Upper lobe of right lung (tissue), 1 donor: ENCODE measurements at places on chromosomes 1 and 21.

DNA sequence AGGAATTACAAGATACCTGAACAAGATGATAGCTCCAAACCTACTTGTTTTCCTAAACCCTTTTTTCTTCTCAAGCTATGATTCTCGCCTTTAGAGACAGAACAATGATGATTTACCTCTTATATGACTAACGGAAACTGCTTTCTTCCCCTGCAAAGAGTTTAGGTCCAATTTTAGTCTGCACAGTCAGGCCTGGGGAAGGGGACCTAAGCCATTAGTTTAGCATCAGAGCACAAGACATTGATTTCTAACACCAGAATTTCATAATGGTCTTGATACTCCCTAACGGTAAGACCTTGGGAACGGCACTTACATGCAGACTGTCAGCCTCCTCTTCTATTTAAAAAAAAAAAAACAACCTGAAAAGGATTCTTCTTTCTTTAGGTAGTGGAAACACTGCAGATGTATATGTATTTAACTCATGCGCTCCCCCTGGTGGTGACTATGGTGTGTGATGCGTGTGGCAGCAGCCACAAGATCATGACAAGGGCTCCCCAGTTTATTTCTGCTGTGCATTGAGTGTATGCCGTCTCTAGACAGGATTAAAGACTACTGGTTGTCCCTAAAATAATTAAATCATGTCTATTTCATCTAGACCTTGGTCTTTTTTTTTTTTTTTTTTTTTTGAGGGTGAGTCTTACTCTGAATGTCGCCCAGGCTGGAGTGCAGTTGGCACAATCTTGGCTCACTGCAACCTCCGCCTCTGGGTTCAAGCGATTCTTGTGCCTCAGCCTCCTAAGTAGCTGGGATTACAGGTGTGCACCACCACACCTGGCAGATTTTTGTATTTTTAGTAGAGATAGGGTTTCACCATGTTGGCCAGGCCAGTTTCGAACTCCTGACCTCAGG, 37.3 kb upstream of the TMEM222 start:
- DNase-seq: peak; percentile 84
- no peaks in the 10 kb centered on the region for H3K4me1 ChIP-seq
- H3K4me3 ChIP-seq: no peak overlapping the region
- no peaks in the 10 kb centered on the region for H3K27me3 ChIP-seq

DNA sequence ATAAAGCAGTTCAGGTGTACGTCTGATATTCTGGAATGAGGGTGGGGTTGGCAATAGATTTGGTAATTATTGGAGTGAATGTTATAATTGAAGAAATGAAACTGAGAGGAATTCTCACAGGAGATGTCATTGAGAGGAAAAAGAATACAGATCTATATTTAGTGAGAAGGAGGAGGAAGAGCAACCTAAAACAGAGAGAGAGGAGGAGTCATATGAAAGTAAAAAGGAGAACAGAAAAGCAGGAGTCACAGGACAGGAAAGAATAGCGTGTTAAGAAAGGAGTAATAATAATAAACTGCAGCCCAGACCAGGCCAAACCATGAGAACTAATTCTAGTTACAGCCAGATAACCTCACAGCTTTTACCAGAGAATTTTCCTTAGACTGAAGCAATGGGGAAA, 62.7 kb upstream of the MROH9 start:
- H3K4me1 ChIP-seq: peaks cover 5% of the 10 kb centered on the region
- no peak for DNase-seq
- no peaks in the 10 kb centered on the region for H3K27me3 ChIP-seq

DNA sequence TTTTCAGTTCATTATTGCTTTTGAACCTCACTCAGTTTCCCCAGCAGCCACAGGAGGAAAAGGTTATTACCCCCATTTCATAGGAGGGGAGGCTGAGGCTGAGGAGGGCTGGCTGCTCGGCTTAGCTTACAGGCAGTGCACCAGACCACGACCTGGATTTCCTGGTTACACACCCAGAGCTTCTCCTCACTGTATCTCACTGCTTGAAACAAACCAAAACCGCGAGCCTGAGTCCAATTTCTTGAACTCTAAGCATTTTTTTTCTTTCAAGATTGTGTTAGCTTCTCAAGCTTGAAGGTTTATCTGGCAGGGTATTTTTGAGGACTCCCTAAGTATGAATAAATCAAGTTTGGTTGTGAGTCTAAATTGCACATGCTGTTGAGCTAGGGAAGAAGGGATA, 188.9 kb upstream of the EDN2 start:
- DNase-seq: peak; percentile 21
- H3K4me1 ChIP-seq: peaks cover 8% of the 10 kb centered on the region
- H3K4me3 ChIP-seq: no peak overlapping the region
- H3K27ac ChIP-seq: no peak overlapping the region
- no peaks in the 10 kb centered on the region for H3K27me3 ChIP-seq

DNA sequence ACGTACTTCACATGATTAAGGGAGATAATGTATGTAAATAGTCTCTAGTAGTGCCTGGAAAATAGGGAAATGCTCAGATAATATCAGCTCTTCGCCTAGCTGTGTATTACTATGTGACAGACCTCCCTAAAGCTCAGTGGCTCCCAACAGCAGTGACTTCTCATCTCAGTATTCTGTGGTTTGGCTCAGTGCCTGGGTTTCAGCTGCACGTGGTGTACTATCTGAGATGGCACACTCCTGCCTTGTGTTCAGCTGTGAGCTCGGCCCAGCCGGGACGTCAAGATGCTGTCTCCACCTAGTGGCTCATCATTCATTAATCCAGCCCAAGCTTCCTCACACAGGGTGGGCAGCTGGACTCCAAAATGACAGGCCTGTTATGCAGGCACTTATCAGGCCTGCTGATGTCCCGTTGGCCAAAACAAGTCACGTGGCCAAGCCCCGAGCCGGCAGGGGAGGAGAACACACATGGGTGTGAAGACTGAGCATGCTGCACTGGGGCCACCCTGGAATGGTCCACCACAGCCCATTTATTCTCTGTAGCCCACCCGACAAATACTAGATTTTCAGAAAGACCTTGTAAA, 17.8 kb downstream of the SLFNL1 start:
- no peak overlapping the region for H3K27ac ChIP-seq
- peaks cover 16% of the 10 kb centered on the region for H3K4me1 ChIP-seq
- H3K36me3 ChIP-seq: peaks cover 74% of the 10 kb centered on the region
- no peaks in the 10 kb centered on the region for H3K27me3 ChIP-seq
- no peak overlapping the region for H3K4me3 ChIP-seq
- peak; percentile 88 for DNase-seq

DNA sequence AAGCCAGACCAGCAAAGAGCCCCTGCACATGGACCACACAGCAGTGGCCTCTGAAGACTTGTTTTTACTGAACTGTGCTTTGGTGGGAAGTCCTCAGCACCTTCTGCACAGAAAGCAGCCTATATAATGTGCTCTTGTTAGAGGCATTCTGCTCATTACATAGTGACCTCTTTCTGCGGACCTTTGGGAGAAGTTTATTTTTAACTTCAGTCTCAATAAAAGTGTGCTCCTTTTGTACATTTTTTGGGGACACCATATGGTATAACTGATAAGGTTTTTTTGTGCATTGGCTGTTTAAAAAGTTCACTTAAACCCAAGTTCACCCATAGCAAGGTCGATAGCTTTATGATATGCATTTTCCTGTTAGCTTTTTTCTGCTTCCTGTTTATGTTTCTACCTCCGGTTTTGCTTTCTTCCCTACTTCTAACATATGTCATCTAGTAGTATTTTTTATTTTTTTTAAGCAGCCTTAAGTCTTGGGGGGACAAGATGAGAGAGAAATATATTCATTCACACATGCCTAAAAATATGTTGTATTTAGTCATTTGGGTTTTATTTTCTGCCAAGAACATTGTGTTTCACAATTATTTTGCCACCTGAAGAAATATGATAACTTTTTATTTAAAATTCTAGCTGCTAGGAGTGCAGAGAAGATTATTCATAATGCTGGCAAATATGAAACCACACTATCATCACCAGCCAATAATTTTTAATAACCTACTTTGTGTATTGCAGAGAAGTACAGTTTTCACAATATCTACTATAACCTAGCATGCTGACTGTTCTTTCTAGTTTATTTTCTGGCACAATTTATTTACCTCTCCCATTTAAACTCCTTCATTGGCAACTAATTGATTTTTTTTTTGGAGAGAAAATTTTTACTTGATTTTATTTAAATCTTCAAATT, 22.9 kb upstream of the SLC19A2 start:
- no peaks in the 10 kb centered on the region for H3K36me3 ChIP-seq
- no peaks in the 10 kb centered on the region for H3K27me3 ChIP-seq

- no peak overlapping the region for H3K4me3 ChIP-seq
- no peaks in the 10 kb centered on the region for H3K27me3 ChIP-seq
- H3K4me1 ChIP-seq: no peaks in the 10 kb centered on the region
These were observed 9.0 kb upstream of the SH3GLB1 start for GRCh38 chr1:86695400-86695799.

GRCh38 chr1:150970808-150971582, 3.6 kb downstream of the CERS2 start:
- peak overlapping the region; percentile 92 for H3K27ac ChIP-seq
- peak overlapping the region; percentile 68 for H3K4me3 ChIP-seq
- H3K4me1 ChIP-seq: peaks cover 43% of the 10 kb centered on the region
- H3K36me3 ChIP-seq: peaks cover 32% of the 10 kb centered on the region
- DNase-seq: peak; percentile 91

- no peaks in the 10 kb centered on the region for H3K27me3 ChIP-seq
- peaks cover 9% of the 10 kb centered on the region for H3K4me1 ChIP-seq
- H3K36me3 ChIP-seq: no peaks in the 10 kb centered on the region
- H3K4me3 ChIP-seq: no peak overlapping the region
- DNase-seq: peak; percentile 40
These were observed 9.5 kb upstream of the BTG2 start for GRCh38 chr1:203295796-203296195.

DNA sequence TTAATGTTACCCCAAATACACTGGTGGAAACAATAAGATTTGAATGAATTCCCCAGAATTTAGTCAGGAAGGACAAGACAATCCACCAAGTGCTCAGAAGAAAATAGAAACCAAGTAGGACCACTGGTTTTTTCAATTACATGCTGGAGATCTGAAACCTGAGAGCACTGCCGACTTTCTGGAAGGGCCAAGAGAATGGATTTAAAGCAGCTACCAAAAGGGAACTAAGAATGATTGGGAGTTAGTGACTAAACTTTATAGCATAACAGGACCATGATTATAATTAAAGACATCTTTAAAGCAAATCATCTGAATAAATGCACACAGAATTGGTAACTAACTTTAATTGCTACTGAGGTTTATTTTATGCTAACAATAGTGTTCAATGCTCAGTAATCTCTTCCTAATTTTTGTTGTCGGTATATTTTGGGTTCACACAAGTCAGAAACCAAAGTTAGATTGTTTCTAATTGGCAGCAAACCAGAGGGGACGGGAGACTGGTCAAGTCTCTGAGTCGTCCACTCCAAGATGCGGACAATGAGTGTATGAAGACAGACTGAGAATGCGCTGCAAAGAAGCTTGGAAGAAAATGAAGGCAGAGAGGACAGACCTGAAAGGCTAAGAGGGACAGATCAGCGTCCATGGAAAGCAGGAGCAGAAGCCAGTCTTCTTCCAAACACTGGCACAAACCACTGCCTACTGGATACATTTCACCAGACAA, 2.3 kb upstream of the RGS13 start:
- no peaks in the 10 kb centered on the region for H3K27me3 ChIP-seq
- H3K4me1 ChIP-seq: no peaks in the 10 kb centered on the region
- DNase-seq: no peak
- no peak overlapping the region for H3K27ac ChIP-seq
- no peaks in the 10 kb centered on the region for H3K36me3 ChIP-seq

- no peaks in the 10 kb centered on the region for H3K4me1 ChIP-seq
- no peaks in the 10 kb centered on the region for H3K27me3 ChIP-seq
- no peak for DNase-seq
These were observed 20.9 kb upstream of the DYNLT5 start for GRCh38 chr1:66731170-66731865.

- H3K27me3 ChIP-seq: peaks cover 8% of the 10 kb centered on the region
- H3K4me1 ChIP-seq: no peaks in the 10 kb centered on the region
- no peak for DNase-seq
- H3K36me3 ChIP-seq: no peaks in the 10 kb centered on the region
- no peak overlapping the region for H3K4me3 ChIP-seq
These were observed 183.1 kb downstream of the ZSCAN20 start for GRCh38 chr1:33655496-33655895.

- peaks cover 18% of the 10 kb centered on the region for H3K4me1 ChIP-seq
- H3K4me3 ChIP-seq: no peak overlapping the region
- peak; percentile 81 for DNase-seq
- H3K27me3 ChIP-seq: no peaks in the 10 kb centered on the region
- no peak overlapping the region for H3K27ac ChIP-seq
These were observed 28.5 kb upstream of the KCNA2 start for GRCh38 chr1:110634455-110635311.

DNA sequence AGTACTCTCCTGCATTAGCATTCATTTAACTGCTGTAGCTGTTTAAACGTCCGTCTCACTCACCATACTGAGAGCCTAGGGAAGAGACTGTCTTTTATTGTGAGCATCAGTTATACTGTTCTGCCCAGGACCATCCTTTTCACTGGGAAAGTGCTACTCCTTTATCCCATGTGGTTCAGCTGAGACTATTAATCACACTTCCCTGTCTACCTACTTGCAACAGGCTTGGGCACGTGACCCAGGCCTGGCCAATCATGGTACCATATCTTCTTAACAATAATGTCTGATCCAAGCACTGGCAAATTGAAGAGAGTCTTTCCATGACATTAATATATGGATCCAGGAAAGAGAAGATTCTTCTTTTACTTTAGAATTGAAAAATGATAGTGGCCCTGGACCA, 108.1 kb downstream of the TM2D1 start:
- H3K4me1 ChIP-seq: no peaks in the 10 kb centered on the region
- H3K27me3 ChIP-seq: no peaks in the 10 kb centered on the region
- H3K27ac ChIP-seq: peak overlapping the region; percentile 17
- no peak for DNase-seq
- no peaks in the 10 kb centered on the region for H3K36me3 ChIP-seq
- H3K4me3 ChIP-seq: no peak overlapping the region

DNA sequence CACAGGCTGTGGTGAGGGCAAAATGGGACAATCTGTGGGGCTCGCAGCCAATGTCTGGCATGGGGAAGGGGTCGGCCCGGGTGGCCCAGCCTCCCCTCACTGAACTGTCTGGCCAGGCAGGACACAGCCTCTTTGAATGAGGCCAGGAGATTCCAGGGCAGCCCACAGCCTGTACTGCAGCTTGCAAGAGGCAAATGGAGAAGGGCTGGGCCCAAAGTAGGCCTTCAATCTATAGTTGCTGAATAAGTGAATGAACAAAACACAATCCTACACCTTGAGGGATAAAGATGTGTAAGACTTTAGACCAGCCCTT, 23.2 kb downstream of the SLC27A3 start:
- no peak overlapping the region for H3K4me3 ChIP-seq
- H3K4me1 ChIP-seq: peaks cover 3% of the 10 kb centered on the region
- H3K27me3 ChIP-seq: no peaks in the 10 kb centered on the region
- DNase-seq: peak; percentile 34
- no peaks in the 10 kb centered on the region for H3K36me3 ChIP-seq
- H3K27ac ChIP-seq: no peak overlapping the region
